Gastrocnemius medialis (tissue), 4 donors: ENCODE measurements at places on chromosomes 16 and 17. TPM values are rescaled to one million over a fixed set of nuclear protein-coding genes. Genes with fewer than 3 reads are reported as not detected.

The ALOXE3 gene
- not detected for total RNA-seq

The YBX2 gene
- not detected for total RNA-seq

The FNDC8 gene
- total RNA-seq: not detected

The C1QTNF8 gene
- total RNA-seq: not detected

The KRT27 gene
- total RNA-seq: not detected

The TMEM256 gene
- total RNA-seq: 28.9 TPM

The TUBG1 gene
- total RNA-seq: 96.1 TPM

GRCh38 chr16:58970775-58971174 is 236.7 kb upstream of the GOT2 start:
- no peaks in the 10 kb centered on the region for H3K27me3 ChIP-seq
- H3K36me3 ChIP-seq: no peaks in the 10 kb centered on the region
- no peak for DNase-seq
- H3K4me3 ChIP-seq: no peak overlapping the region
- H3K4me1 ChIP-seq: no peaks in the 10 kb centered on the region
- H3K27ac ChIP-seq: no peak overlapping the region

DNA sequence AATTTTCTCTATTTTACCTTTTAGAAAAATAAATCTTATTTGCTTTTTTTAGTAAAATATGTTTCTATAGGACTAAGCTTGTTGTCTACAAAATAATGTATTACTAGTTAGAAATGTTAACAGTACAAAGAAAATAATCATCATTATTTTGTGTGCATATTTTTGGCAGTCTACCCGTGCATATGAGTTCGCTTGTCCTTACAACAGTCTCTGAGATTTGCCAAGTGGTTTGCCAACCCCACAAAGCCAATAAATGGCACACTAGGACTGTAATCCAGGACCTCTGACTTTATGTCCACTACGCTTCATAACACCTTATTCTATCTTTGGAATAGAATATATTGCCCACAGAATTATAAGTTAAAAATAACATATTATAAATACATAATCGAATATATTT is 152.0 kb downstream of the KCNJ2 start:
- H3K4me1 ChIP-seq: peaks cover 19% of the 10 kb centered on the region
- H3K36me3 ChIP-seq: no peaks in the 10 kb centered on the region
- H3K4me3 ChIP-seq: no peak overlapping the region
- H3K27ac ChIP-seq: no peak overlapping the region
- no peaks in the 10 kb centered on the region for H3K27me3 ChIP-seq

The FLCN gene
- total RNA-seq: 62.0 TPM

GRCh38 chr16:66520406-66521170 is 29.3 kb downstream of the TK2 start:
- DNase-seq: peak; percentile 43
- peak overlapping the region; percentile 50 for H3K27ac ChIP-seq
- peaks cover 74% of the 10 kb centered on the region for H3K4me1 ChIP-seq
- H3K4me3 ChIP-seq: no peak overlapping the region
- H3K36me3 ChIP-seq: peaks cover 3% of the 10 kb centered on the region
- no peaks in the 10 kb centered on the region for H3K27me3 ChIP-seq
